Activated CD4-positive, alpha-beta T cell treated with anti-CD3 and anti-CD28 coated beads for 24 hours (primary cell): ENCODE measurements at places on chromosomes 4 and X.

DNA sequence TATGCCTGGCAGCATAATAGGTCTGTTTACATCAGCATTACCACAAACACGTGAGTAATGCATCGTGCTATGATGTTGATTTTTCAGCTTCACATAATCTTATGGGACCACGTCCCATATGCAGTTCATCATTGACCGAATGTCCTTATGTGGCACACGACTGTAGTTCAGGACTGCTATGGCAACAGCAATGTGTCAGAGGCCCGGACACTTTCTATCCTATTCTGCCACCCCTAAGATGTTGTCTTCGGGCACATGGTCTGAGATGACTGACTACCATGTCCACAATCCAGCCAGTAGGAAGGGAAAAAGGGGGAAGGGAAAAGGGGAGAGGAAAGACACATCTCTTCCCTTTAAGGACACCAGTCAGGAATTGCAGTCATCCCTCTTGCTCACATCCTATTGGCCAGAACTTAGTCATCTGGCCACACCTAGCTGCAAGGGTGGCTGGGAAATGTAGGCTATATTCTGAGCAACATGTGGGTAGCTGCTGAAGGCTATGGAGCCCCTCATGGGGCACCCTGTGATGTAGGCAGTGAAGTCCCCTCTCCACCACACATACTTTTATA, 196.0 kb upstream of the RBPJ start:
- DNase-seq: no peak

- DNase-seq: no peak
Measured at GRCh38 chr4:8459867-8460445, 19.4 kb downstream of the TRMT44 start.

DNA sequence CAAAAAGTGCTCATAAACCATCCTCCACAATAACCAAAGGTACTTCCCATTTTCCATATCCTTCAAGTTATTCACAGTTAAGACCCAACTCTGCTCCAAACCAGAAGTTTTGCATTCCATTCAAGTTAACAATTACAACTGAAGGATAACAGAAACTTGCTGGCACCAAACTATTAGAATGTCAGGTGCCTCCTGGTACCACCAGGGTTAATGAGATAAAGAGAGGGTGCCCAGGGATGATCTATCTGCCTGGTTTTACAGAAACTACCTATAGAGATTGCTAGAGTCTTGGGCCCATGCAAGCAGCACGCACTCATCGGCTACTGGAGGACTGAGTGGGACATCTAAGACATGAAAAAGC, 114.6 kb downstream of the RBM47 start:
- DNase-seq: no peak

- no peak for DNase-seq
Measured at GRCh38 chrX:40188573-40189417, 91.0 kb upstream of the BCOR start.

DNA sequence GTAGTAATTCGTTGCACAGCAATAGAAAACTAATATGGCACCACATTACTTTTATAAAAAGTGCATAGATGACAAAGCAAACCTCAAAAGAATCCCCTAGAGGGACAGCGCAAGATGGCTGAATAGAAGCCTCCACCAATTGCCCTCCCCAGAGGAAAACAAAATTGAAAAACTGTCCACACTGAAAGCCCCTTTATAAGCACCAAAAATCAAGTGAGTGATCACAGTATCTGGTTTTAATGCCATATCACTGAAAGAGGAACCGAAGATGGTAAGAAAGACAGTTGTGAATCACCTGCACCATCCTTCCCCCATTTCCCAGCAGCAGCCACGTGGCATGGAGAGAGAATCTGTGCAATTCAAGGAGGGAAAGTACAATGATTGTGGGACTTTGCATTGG, 522.2 kb downstream of the GLUD2 start:
- no peak for DNase-seq
